Stimulated activated CD8-positive, alpha-beta memory T cell treated with anti-CD3 and anti-CD28 coated beads, Interleukin-2, amount 100 ng/mL, for 1 hour (primary cell): ENCODE measurements at places on chromosomes 11 and 22.

DNA sequence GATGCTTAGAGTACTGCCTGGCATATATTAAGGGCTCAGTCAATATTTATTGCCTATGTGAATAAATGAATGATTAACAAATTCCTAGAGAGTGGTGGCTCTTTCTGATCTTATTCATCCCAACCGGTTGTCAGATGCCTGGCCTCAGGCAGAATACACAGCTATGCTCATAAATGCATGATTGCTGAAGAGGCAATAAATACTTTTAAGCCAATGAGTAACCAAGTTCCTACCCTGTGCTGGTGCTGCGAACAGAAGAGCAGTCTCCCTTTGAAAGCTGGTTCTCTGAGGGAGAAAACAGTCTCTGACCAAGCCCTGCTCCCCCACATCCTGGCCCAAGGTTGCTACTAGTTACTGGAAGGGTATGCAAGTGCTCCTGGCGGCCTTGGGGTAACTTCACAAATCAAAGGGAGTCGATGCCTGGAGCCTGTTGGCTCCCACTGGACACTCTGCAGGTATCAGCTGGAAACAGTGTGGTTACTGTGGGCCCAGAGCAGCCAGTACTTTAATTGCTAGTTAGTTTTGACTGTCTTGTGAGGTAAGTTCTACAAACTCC is 2.8 kb downstream of the USH1C start:
- no peak for DNase-seq

DNA sequence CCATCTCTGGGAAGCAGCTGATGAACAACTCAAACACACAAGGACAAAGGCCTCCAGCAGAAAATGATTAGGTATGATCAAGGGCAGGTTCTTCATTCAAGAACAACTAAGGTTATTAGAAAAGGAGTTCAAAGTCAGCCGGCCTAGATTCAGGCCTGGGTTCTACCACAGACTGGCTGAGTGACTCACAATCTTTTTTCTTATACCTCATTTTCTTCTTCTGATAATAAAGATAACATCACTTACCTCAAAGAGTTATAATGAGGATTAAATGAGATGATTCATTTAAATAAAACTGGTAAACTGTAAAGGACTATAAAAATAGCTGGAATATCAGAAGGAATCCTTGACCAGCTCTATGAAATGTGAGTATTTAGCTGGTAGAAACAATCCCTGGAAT is 49.3 kb upstream of the PPP2R1B start:
- no peak for DNase-seq

DNA sequence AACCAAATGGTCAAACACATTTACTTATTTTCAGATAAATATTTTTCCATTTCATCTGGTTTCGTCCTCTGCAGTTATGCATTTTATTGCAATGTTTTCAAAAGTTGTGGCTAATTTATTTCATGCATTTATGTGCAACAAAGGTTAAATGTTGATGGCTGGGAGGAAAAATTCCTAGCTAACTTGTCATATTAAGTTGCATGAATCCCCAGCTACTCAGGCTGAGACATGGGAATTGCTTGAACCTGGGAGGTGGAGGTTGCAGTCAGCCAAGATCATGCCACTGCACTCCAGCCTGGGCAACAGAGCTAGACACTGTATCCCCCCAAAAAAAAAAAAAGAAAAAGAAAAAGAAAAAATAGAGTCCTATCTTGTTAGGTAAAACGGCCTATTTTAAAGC is 1862.4 kb upstream of the RAG2 start:
- DNase-seq, result no peak

DNA sequence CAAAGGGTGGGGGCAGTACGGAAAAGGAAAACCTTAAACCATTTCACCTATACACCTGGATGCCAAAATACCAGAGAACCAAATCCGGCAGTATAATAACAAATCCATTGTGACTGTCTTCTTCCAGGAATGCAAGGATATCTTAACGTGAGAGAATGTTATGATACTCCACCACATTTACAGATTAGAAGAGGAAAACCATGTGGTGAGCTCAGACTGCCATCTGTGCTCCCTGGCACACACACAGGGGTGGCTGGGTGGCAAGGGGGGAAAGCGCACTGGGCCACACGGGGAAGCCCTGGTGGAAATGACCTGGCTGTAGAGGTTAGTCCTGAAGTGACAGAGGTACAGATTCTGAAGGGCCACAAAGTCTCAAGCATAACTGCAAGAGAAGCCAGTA is 9.9 kb downstream of the EIF1AD start:
- no peak for DNase-seq

DNA sequence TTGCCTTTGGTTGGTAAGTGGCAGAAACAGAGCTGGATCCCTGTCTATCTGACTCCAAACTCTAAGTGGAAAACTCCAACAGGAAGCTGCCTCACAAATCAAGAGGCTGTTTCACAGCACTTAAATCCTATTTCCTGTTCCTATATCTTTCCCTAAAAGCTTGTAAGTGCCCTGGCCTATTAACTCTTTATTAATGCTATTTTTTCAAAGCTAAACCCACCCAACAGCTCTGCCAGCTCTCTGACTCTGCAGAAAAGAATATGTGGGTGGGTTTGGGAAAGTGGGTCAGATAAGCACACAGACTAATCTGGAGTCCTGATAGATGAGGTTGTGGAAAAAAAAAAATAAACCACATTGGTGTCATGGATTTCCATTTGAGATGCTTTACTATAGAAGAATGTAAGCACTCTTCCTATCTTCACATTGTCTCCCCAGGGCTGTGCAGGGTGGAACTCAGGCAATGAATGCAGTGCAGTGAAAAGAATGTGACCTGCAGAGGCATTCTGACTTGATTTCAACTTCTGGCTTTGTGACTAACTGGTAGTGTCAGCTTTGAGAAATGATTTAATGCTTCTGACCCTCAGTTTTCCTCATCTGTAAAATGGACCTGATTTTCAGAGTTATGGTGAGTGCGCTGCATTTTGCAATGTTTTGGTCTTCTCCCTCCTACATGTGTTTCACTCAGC is 125.6 kb downstream of the AASDHPPT start:
- no peak for DNase-seq

DNA sequence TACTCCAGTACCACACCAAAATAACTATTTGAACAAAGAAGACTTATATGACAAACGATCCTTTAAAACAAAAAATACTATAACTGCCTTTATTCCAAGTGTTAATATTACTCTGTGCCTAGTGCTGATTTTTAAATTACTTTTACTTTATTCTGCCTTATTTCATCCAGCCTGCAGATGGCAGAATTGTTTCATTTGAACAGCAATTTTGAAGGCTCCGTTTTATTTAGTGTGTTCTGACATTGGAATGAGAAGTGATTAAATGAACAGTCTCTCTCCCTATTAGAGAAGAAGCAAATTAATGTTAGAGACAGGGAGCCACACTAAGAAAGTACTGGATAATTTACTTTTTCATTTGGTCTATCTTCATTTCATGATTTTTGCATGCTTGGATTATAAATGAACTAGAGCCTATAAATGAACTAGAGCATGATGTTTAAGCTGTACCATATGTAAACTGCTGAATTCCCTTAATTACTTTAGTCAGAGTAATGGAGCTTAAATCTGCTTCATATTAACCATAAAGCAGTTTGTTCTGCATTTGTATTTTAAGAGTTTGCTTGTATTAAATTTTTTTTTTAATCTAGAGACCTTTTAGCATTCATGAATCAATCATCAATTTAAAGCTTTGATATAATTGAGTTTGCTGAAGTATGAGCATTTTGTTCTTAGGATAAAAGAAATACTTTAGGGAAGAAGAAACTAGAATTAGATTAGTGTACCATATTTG is 9.8 kb downstream of the PDHX start:
- DNase-seq, result no peak

GRCh38 chr11:94477624-94478023 is 16.0 kb downstream of the MRE11 start:
- no peak for DNase-seq

DNA sequence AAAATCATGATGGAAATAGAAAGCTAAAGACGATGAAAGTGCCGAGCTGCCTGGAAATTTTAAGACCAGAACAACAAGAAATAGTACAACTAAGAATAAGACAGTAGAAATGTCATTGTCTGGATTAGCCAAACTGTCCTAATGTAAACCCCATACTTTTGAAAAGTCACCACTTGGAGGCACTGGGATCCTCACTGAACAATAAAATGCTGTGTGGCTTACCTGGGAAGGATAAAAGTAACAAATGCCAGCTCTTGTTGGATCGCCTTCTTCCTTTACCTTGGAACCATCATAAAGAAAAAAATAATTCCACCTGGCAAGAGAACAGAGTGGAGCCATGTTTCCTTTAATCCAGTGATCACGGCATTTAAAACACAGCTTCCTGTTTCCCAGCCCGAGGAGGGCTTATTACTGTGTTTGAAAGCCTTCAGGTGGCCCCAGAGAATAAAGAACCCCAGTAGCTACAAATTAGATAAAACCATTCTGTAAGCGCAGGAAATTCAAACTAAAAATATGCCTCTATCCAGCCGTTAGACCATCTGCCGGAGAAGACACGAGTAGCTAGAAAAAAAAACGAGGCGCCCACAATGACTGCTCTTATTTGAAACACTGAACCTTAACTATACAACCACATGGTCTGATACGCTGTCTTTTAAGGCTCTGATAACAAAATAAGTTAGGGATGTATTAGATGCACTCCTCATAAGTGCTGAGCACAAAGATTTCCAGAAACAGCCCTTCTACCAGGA is 4.4 kb downstream of the HPS4 start:
- DNase-seq, result no peak

DNA sequence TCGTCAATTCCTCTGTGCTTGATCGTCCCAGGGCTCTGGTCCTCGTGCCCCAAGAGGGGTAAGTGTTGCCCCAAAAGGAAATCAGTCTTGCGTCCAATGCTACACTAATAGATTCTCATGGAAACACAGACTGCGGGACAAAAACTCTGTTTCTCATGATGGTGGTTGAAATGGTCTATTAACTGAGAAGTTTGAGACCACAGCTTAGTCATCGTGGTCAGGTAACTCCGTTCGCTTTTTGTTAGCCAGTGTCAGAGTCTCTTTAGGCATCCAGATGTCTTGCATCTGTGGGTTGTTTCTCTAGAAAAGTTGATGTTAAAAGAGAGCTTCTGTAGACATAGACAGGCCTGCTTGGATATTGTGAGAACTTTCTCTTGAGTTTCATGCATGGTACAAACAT is 104.6 kb upstream of the SORL1-AS1 start:
- no peak for DNase-seq

- DNase-seq, result no peak
Observed at GRCh38 chr22:38732251-38732815, 23.5 kb downstream of the SUN2 start.

- DNase-seq, result no peak
Observed at GRCh38 chr11:11178671-11179638, 174.1 kb downstream of the CSNK2A3 start.

DNA sequence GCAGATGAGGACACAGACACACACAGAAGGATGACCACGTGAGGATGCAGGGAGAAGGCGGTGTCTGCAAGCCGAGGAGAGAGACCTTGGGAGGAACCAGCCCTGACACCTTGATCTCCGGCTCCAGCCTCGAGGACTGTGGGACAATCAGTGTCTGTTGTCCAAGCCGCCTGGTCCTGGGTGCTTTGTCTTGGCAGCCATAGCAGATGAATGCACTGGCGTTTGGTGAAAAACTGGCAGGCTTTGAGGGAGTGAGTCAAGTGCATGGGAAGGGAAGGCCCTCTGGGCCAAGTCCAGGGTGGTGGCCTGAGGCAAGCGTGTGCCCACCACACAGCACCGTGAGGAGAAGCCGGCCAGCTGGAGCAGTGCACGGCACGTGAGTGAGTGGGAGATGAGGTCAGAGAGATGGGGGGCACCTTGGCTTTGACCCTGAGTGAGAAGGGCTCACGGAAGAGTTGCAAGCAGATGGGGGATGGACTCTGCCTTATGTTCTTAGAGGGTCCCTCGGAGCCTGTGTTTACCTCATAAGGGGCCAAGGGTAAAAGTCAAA is 12.4 kb upstream of the BRSK2 start:
- DNase-seq, result no peak

DNA sequence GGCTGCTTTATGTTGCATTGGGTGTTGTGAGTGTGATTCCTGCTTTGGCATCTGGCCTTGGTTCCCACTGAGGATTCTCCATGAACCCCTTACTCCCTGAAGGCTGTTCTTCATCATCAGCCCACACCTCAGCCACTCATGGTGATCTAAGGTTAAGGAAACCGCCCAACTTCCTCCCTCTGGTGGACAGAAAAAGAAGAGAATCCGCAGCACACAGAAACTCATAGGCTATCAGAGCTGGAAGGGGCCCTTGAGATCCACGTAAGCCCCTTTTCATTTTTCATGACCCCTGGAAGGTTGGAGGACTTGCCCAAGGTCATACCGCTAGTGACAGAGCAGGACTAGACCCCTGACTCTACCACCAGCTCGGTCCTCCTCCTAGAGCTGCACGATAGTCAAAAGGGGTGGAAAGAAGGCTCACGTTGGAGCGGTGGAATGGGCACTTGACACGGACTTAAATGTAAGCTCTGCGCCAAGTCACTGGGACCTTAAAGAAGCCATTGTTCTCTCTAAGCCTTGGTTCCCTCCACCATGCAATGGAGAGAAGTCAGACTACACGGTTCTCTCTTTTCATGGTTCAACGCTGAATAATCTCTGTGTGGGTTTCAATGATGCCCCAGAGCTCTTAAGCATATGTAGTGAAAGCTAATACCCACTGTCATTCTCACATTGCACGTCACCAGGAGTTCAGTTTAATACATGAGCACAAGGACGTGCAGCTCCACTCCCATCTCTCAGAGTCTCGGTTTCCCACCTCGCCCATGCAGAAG is 83.6 kb upstream of the CRTAM start:
- no peak for DNase-seq

DNA sequence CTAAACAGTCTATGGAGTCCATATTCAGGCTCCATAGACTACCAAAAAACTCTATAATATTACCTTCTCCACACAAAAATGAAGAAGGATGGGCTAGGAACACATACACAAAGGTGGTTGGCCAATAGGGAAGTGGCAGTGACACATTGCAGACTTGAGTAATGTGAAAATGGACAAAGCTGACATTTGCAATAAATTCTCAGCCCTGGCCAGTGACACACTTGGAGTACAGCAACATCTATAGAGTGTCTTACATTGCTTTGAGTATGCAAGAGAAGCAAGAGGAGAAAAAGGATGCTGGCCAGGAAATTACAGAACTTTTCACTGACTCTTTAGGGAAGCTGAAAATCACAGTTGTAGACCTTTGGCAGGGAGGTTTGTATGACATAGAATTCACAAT is 7.3 kb upstream of the OR52W1 start:
- DNase-seq, result no peak

- no peak for DNase-seq
Observed at GRCh38 chr22:25564979-25565677, 653 bp downstream of the GRK3 start.
